Activated T-helper 17 cell treated with anti-CD3 and anti-CD28 coated beads, Interleukin-2, amount 50 U/mL, for 72 hours (primary cell): ENCODE measurements at places on chromosomes 1 and 21.

DNA sequence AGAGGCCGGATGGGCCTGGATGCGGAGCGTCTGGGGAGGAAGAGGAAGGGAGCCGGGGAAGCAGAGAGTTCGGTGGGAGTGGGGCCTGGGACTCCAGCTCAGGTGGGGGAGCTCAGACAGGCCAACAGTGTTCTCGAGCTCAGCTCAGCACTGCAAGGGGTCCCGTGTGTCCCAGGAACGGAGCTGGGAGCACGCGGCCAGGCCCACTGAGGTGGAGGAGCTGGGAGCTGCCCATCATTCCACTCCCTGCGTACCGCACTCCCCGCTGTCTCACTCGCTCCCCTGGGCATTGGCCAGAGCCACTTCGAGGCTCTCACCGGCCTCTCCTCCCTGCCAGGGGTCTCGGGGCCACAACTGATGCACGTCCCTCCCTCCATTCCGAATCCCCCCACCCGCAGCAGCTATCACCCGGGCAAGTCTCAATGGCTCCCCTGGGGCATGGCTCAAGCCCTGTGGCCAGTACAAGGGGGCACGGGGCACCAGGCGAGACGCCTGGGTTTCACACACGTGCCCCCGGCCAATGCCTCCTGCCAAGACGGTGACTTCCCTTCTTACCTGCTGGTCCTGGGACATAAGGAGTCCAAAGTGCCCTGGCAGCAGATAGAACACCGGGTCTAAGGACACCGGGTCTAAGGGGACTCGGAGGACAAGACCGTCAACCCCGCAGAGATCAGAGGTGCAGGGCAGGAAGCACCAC lies 30.3 kb upstream of the COL6A2 start:
- no peak for ATAC-seq

GRCh38 chr1:118993700-118994026 lies 5.5 kb upstream of the TBX15 start:
- no peak for ATAC-seq

- ATAC-seq: peak; percentile 50
Measured at GRCh38 chr1:32250893-32251716, at the start of gene LCK. Gene LCK (plus strand): TSS chr1:32251265. CDS start chr1:32274330, 23,065 bp downstream.

- no peak for ATAC-seq
Measured at GRCh38 chr1:81477710-81478109, 323.0 kb upstream of the ADGRL2 start.

DNA sequence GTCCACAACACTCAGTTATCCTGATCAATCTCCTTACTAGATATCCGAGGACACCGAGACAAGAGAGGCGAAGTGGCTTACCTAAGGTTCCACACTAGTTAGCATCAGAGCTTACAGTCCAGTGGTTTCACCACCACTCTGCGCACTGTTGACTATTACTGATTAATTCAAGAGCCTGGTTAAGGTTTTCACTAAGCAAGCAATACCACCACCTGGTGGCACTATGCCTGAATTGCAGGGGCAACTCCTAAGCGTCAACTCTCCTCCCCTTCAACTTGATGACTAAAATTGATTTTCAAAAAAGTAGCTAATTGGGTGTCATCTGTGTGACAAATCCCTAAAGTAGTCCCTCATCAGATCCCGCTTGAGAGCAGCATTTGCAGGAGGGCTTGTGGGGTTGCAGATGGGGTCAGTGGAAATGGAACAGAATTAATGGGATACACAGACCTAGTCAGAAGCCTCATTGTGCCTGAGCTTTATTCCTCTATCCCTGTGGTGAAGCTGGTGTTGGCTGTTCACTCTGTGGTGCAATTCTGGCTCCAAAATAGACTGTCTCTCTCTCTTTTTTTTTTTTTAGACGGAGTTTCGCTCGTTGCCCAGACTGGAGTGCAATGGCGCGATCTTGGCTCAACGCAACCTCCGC lies 9.1 kb downstream of the TTC22 start:
- ATAC-seq: peak; percentile 48
